ENCODE measurements at places on chromosomes 4 and X.

DNA sequence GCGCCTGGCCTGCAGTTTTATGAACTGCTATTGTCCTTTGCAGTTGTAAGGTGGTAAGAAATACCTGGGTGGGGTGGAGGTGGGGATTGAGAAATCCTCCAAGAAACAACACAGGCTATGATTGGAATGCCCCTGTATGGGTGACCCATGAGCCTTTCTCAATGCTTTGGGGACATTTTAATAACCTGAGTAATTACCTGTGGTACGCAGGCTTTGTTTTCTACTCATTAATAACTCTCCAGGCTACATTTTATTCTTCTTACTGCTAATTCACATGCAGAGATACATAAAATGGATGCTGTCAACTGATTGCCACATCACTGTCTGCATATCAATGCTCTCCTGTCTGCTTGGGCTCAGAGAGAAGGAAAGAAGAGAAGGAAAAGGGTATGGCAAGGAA is 41.8 kb downstream of the PHEX start:
- no peak for DNase-seq

- peak; percentile 88 for DNase-seq
Measured at GRCh38 chrX:54921427-54922021, 900 bp downstream of the TRO start.

- no peak for DNase-seq
Measured at GRCh38 chr4:33625748-33626147, 2618.6 kb downstream of the ARAP2 start.

- no peak for DNase-seq
Measured at GRCh38 chrX:119802546-119802945, 11.1 kb upstream of the RPL39 start.

DNA sequence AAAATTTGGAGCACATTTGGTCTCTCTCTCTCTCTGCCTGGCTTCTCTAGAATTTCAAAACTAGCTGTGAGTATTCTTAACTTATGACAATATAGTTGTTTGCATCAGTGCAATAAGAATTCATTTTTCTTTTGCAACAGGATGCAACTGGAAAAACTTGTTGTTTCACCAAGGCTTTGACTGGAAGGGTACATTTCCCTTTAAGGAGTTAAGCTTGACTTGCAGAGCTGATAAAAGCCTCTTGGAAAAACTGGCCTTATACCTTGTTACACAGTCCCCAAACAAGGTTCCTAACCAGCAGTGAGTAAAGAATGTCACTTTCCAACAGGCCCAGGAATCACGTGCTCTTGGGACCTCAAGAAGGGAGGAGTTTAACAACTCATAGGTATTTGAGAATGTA is 25.9 kb upstream of the ZNF718 start:
- no peak for DNase-seq

DNA sequence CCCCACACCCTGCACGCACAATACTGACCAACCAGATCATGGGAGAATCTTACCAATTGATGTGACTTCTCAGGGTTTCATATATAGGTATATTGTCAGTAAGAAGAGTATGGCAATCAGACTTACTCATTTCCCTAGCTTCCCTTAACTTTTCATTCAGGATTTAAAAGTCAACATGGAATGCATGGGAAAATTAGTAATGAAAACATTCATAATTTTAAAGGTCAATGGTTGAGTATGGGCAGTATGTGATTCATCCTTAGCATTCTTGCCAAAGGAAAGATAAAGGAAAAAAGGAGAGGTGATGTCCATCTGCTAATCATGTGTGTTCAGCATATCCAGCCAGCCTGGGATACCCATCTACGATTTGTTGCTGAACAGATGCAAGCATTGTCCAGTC is 4.0 kb downstream of the DIPK2B start:
- DNase-seq, result no peak

DNA sequence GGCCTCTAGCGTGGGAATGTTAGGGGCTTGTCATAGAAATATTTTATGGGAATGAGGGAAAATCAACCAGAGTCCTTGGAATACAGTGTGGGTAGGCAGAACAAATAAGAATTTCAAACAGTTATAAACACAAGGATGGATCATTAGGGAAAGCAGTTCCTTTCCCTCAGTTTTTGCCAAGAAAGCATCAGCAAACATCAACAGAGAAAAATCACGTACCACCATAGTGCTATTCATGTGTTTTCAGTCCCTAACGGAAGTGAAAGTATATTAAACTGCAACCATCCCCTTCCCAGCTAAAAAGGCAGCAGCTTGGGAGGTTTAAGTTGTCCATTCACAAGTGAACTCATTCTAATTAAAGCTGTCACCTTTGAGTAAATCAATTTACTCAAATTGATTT is 334.4 kb upstream of the PCDH18 start:
- no peak for DNase-seq

DNA sequence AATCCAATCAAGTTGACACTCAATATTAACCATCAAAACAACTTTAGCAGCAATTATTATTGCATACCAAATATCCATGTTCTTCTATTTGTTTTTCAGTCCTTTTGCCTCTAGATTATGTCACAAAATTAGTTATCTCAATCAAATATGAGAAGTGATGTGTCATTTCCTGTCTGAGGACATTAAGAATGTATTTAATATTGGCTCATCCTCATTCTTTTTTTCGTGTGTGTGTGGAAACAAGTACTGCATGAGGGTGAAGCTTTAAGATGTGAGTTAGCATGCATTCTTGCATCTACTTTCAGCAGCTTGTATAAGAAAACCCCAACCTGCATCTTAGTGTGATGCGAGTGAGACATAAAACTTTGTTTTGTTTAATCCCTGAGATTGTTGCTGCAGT is 301.4 kb downstream of the GRIA2 start:
- no peak for DNase-seq

Data from umbilical cord (tissue), 2 donors.